ENCODE measurements at places on chromosomes 5 and 9.
A peak's percentile ranks its signal among the peaks of the same experiment; 100 is the strongest.

DNA sequence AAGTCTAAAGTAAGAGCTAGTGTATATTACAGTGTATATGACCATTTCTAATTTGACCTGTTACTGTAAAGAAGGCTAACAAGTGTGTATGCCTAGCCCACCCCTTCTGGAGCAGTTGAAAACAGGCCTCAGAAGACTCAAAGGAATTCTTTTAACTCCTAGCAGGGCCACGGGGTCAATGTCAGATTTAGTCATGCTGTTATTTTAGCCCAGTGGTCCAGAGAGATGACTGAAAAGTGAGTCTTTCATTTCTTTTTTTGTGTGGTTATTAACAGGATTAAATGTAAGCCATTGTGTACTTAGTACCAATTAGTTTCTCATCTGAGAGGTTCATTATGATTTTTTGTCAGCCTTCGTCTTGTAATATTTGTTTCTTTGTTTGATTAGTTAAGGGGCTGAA is 24.4 kb downstream of the ZCCHC7 start:
- DNase-seq = no peak

GRCh38 chr9:136720251-136720897 is 8.0 kb downstream of the DIPK1B start:
- no peak for DNase-seq

GRCh38 chr5:150340614-150341255 is 16.8 kb upstream of the TCOF1 start:
- no peak for DNase-seq

GRCh38 chr5:133225671-133226152 is 173.9 kb downstream of the HSPA4 start:
- DNase-seq = no peak

DNA sequence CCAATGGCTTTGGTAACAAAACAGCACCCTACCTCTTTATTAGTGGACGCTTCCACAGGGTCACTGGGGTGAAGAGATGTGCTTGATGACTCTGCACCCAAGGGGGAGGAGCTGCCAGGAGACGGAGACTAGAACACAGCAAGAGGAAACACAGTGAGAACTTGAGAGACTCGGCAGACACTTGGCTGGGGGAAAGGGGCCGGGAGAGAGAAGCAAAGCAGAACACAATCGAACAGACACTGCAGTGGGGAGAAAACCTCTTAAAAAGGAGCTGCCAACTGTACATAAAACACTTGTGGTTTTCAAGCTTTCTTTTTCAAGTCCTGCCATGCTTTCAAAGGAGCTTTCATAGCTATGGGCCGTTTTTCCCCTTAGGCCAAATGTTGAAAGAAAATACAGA is 151.0 kb downstream of the ENTREP1 start:
- no peak for DNase-seq

DNA sequence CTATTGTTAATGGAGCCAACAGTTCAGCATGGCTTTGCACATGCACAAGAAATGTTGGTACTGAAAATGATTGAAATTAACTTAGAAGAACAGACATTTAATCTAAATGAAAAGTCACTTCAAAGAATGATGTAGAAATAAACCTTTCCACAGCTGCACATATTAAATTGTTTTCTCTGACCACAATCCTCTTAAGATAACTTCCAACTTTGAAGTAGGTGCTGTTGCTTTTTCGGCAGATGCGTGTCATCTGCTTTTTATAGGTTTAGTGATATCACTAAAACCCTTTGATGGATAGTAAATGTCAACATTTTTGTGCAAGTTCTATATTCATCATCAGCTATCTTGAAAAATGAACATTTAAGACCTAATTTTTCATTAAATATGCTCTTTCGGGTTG is 25.3 kb upstream of the SLC1A3 start:
- no peak for DNase-seq

DNA sequence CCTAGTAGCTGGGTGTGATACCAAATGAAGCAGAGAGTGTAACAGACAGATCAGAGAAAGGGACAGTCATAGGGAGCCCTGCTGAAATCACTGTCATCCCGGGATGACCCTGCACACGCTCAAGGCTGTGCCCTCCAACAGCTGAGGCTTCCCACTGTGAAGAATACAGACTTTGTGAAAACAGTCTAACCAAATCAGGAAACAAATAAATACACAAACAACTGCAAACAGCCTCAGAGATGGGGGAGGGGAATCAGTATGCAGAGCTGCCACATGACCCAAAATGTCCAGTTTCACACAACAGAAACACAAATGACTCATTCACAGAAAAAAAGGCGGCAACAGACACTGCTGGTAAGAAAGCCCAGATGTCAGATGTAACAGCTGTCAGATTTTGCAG is 101.9 kb downstream of the ADAMTS2 start:
- no peak for DNase-seq

DNA sequence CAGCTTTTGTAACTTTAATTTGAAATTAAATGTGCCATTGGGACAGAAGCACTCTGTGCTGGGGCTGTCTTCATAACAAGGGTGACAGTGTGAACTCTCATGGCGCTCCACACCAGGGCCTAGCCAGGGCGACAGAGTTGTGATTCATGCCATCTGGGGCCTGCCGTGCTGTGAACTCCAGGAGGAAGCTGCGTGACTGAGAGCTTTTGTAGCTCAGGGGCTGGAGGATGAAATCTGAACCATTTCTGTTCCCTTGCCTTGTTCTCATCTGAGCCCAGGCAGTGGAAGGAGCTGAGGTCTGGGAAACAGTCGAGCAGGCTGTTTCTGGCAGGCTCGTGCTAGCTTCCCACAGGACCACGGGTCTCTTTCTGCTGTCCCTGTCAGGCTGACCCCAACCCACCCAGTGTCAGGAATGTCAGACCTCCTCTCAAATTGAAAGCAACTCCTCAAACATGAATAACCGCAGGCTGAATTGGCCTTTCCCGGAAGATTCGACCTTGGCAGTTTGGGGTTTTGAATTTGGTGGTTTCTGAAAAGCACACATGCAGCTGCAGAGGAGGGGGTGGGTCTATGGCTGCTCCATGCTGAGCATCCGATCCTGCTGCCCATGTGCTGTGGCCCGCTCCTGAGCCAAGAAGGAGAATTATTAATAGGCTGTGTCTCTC is 69.2 kb upstream of the RPS23 start:
- no peak for DNase-seq

- no peak for DNase-seq
Observed at GRCh38 chr5:168327451-168327850, 36.0 kb downstream of the WWC1 start.

- DNase-seq = no peak
Observed at GRCh38 chr5:32777733-32778132, 66.6 kb downstream of the NPR3 start.

DNA sequence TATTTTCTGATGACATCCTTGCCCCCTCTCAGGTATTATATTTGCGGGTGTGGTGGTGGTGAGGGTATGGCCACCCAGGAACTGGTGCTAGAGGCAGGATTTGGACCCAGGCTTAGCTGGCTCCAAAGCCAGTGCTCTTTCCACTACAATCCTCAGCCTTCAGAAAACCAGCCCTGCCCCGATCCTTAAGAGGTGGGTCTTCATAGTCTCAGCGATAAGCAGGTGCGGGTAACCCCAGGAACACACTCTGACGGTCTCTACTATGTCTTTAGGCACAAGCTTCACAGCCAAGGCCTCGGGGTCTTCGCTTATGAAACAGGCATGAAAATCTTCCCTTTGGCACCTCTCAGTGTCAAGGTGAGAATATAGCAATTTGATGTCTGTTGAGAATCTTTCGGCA is 169.3 kb downstream of the FGF18 start:
- no peak for DNase-seq

DNA sequence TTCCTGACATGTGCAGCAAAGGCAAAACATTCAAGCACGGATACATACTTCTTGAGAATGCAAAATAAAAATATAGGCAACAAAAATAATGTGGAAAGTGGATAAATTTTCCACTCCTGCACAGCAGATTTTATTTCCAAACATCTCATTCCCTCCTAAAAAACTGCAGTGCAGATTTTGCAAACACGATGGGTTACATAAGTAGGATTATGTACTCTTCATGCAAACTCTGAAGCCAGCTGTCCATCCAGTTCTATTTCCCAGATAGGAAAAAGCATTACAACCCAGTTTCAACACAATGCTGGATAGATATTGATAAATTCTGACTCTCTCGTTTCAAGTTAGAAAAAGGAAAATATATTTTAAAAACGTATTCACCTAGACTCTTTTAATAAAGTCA is 52.7 kb upstream of the CCNG1 start:
- DNase-seq = no peak

DNA sequence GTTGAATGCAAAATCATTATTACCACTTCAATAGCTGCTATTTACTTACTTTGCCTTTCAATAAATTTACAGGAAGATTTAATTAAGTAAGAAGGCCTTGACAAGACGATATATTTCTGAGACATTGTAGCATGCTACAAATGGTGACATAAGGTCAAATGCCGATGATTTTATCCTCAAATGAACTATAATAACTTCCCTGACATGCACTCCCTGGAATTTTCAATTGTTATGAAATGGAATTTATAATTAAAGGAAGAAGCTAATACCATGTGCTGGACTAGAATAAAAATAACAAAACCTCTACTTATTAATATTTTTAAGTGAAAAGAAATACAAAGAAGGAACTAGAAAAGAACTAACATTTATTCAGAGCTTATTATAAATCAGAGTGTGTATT is 30.2 kb upstream of the ITGA1 start:
- no peak for DNase-seq

DNA sequence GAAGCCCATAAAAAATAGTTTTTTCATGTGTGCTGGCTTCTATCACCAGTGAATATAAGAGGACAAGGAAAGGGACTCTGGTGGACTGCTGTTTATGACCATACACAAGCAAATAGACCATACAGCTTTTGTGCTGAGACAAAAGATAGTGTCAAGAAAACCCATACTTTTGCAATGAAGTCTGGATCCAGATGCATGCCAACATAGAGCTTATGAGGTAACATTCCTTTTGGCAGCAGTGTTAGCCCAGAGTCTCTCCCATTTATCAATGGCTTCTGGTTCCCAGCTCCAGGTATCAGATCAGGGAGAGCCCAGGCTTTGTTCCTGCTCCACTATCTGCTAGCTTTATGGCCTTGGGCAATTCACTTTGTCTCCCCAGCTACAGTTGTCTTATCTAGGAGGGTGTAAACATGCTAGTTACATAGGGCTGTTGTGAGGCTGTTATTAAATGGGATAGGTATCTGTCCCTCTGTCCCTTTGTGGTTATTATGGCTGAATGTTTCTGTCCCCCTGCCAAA is 55.6 kb downstream of the CCDC192 start:
- DNase-seq = no peak

GRCh38 chr5:173594061-173594460 is 22.4 kb downstream of the BOD1 start:
- DNase-seq = no peak

GRCh38 chr9:130468566-130468965 is 23.8 kb downstream of the ASS1 start:
- DNase-seq = no peak

GRCh38 chr5:99369797-99370593 is 441.2 kb upstream of the CHD1 start:
- DNase-seq = no peak

GRCh38 chr5:33894566-33894965 is 2.8 kb upstream of the ADAMTS12 start:
- no peak for DNase-seq

DNA sequence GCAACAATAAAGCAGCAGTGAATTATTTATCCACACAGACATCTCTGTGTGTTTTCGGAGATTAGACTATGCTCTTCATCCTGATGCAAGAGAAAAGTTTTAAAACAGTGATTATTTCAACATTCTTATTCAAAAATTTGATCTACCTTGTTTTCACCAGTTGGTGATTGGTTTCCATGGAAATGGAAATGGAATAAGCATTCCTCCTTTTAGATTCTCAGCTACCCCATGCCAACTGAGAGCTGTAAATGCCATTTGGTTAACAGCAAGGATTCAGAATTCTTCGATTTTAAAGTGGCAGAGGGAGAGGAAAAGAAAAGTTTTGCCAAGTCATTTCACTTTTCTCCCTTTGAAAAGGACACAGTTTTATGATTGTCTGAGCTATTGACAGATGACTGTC is 154.7 kb downstream of the PCSK5 start:
- DNase-seq = no peak

GRCh38 chr5:7759951-7760580 is 90.9 kb downstream of the CFAP90 start:
- DNase-seq = no peak

DNA sequence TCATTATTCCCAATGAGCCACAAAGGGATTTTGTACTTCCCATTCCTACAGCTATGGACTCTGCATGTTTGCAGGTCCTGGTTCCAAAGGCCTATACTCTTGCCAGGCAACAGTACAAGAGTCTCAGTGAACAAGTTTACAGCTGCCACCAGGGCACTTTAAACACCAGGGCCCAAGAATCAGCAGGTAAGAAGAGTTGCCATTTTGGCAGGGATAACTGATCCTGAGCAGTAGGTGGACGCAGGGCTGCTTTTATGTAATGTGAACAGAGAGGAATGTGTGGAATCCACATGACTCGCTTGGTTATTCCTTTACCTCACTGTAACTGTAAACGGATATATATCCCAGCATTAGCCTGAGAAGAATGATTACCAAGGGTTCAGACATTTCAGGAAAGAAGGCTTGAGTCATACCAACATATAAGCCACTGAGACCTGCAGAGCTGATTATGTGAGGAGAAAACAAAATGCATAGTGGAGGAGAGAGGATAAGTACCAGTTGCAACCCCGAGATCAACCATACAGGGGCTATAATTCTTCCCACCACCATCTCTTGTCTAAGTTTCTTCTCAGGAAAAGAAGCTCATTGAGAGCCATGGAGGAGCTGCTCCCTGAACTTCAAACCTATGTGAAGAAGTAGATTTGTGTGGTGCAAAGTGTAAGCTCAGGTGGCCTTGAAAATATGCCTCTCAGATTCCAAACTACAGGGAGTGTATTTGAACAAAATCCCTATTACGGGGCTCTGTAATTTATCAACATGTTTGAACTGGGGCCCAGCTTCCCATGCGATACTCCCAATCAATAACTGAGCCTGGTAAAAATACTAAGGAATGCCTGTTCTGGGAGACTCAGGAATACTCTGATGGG is 24.6 kb downstream of the RAPGEF6 start:
- peak; percentile 26 for DNase-seq

All from HCT116 (cell line).